ENCODE measurements at places on chromosomes 1 and 21.

DNA sequence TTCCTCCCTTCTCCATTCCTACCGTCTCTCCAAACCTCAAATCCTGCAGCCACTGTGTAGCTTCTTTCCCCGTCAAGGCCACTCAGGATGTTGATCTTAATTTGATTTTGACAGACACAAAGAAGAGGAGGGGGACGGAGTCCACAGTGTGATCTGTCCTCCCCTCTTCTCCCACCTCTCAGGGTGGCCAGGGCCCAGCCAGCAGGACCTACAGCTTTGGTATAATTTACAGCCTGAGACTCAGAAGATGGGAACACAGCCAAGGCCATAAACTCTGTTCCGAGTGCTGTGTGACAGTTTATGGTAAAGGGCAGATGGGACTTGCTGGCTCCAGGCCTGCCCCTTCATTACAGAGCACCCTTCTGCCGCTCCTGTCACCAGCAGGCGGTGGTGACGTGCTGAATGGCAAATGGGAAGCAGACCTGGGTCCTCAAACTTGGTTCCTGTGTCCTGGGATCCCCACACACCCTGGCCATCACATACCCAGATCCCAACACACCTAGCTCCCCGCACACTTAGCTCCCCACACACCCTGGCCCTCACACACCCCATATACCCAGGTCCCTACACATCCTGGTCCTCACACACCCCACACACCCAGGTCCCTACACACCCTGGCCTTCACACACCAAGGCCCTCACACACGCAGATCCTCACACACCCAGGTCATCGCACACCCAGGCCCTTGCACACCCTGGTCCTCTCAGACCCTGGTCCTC, 71.6 kb downstream of the CD2 start:
- no peak for DNase-seq

- no peak for DNase-seq
Measured at GRCh38 chr1:41902664-41903063, 16.1 kb downstream of the HIVEP3 start.

DNA sequence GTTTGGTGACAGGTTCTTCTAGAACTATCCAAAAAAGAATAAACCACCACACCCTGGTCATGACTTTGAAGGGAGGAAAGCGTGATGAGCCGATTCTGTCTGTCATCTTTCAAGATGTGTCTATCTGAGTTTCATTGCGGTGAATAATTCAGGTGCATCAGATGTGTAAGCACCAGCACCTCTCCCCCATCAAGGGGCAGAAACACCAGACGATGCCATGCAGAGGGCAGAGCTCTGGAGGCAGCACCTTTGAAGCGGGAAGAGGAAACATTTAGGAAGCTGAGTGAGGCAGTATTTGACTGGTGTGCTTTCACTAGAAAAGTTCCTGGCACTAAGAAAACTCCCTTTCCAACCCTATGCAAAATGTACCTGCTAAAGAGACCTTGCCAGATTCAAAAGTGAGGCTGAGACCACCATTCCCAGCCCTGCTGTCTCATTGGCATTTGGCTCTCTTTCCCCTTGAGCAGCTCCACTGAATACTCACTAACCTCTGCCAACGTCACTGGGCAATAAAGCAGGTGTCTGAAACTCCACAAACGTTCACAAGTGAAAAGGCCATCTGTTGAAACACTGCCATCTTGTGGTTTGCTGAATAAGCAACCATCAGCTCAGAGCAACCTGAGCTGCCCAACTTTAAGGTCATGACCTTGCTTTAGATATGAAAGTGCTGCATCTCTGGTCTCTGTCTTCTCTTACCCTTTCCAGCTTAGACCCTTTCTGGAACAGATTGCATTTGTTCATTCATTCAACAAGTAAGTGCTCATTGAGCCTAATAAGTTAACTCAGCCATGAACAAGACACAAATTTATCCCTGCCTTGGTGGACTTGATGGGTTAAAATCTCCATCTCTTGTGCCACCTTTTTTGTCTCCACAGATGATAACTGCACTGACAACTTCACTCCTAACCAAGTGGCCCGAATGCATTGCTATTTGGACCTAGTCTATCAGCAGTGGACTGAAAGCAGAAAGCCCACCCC, 228.6 kb downstream of the PAPPA2 start:
- DNase-seq: peak; percentile 6

GRCh38 chr1:105591681-105592080, 1464.8 kb upstream of the PRMT6 start:
- DNase-seq: no peak

GRCh38 chr1:103461161-103462105, 64.1 kb upstream of the RNPC3 start:
- DNase-seq: no peak

DNA sequence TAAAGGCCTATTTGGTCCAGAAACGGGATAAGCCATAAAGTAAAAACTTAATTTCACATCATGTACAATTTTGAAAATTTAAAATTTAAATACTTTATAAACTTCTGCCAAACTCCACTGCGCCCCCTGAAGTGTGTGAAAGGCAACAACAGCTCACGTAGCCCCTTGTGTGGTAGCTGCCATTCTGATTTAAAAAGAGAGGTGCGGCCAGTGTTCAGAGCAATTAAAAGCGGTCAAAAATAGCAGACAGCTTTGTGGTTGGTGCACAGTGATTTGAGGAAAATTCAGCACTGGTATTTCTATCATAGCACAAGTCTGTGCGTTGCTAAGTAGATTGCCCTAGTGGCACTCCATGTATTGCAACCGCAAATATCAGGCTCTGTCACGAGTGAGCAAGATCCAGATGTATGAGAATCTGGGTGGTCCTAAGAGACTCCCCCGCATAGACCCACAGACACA, 122.5 kb downstream of the ATG4C start:
- DNase-seq: no peak

- no peak for DNase-seq
Measured at GRCh38 chr1:208544794-208545193, 300.6 kb upstream of the PLXNA2 start.

DNA sequence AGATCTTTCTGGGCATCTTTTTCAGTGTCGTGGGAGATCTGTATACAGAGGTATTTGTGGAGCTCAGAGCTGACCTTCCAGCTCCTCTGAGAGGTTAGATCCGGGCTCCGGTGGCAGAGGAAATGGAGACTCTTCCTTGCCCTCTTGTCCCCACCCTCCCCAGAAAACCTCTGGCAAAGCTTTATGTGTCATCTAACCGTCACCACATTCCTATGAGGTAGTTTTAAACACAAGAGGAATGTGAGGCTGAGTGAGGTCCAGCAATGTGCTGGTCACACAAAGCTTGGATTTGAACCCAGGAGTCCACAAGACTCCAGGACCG, 1.2 kb downstream of the CD160 start:
- peak; percentile 59 for DNase-seq

DNA sequence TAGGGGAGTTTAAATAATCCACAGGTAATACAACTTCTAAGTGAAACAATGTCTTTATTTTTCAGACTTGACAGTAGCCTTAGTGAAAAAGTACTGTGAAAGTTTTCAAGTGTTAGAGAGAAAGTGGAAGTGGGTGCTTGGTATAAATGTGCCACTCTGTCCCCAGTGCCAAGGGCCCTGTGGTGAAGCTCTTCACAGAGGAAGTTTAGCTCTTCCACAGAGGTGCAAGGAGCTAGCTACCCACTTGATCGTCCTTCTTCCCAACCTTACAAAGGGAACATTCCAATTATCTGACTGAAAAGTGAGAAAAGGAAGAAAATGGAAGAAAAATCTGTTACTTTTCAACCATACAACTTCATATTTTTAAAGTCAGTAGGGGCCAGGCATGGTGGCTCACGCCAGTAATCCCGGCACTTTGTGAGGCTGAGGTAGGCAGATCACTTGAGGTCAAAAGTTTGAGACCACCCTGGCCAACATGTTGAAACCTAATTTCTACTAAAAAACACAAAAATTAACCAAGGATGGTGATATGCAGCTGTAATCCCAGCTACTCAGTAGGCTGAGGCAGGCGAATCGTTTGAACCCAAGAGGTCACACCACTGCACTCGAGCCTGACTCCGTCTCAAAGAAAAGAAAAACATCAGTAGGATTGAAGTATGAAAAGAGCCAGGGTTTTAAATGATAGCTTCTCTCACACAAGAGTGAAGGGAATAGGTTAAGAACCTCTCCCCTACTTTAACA, 41.0 kb upstream of the PTPRC start:
- no peak for DNase-seq

DNA sequence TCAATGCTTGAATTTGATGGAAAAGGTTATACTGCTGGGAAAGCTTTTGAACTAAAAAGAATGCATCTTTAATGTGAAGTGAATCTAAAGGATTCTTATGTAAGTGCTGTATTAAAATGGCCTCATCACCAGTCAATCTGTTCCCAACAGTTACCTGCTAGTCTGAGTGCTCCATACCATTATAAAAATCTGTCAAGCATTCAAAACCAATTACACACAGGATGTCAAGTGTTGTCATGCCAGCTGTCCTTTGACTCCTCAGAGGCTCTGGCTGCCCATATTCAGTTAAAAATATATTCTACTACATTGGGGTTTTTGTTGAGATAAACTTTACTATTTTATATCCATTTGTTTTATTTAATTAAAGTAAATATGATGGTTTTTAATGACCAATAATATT, 1587.7 kb downstream of the AMY1C start:
- no peak for DNase-seq

GRCh38 chr1:177469519-177469918, 298.8 kb downstream of the BRINP2 start:
- no peak for DNase-seq

DNA sequence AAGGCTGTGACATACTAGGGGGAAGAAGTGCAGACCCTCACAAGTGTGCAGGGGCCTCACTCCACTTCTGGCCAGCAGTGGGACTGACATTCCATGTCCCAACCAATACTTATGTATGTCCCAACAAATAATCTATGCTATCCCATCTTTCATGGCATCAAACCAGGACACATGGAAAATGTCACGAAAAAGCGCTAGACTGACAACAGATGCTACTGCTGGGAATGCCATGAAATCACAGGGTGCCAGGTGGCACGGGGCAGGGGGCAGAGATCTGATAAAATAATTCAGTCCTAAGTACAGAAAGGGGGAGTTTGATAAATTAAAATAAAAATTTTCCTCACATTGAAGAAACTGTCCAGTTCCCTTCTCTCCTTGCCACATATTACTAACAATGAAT, 27.6 kb upstream of the BCAS2 start:
- DNase-seq: no peak

- DNase-seq: no peak
Measured at GRCh38 chr1:51574796-51575195, 42.1 kb upstream of the OSBPL9 start.

DNA sequence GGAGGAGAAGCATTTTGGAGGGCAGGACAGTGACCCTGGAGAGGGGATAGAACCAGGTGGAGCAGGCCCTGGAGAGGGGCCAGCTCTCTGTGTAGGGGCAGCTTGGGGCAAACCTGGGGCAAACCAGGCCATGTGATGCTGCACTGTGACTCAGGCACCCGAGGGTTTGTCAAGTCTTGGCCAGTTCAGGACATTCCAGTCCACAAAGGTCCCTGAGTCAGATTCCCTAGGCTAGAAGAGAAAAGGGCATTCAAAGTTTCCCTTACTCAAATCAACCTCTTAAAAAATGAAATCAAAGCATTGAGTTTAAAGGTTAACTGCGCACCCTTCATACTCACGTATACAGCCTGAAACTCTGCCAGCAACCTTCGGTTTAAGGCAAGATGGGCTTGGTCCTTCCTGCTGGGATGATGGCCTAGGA, 25.2 kb upstream of the PLA2G2C start:
- no peak for DNase-seq

DNA sequence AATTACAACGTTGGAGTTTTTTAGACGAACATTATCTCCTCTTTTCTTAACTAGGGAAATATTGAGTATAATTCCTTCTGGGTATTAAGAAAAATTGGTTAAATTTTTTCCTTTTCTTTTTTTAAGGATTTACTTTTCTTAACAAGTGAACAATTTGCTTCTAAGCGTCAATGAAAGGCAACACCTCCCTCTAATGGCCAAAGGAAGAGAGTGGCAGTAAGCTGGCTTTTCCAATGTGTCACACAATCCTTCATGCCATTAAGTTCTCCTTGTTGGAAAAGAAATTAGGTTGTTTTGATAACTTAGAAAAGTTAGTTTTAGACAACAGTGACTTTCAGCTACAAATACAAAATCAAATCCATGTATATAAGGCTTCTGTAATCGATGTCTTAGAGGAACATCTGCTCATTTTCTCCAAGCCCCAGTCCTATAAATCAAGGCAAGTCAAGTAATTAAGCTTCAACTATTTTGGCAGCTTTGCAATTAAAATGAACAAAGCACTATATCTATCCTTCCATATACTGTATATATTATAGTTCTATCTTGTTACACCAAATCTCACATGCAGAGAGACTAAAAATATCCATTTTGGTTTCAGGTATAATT, 62.8 kb downstream of the EDEM3 start:
- peak; percentile 3 for DNase-seq

DNA sequence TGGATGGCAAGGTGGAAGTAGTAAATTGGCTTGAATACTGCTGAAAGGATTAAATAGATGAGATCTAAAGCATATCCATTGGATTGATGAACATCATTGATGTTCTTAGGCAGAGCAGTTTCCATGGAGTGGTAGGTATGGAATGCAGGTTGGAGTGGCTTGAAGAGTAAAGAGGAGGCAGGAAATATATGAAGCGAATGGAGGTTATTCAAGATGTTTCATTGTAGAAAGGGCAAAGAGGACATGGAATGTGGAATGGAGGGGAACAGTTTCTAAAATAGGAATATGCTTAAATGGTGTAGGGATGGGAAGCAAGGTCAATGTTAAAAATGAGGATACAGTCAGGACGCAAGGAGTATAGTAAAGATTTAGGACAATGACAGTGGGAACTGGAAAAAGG, 6.1 kb downstream of the OSBPL9 start:
- DNase-seq: no peak

DNA sequence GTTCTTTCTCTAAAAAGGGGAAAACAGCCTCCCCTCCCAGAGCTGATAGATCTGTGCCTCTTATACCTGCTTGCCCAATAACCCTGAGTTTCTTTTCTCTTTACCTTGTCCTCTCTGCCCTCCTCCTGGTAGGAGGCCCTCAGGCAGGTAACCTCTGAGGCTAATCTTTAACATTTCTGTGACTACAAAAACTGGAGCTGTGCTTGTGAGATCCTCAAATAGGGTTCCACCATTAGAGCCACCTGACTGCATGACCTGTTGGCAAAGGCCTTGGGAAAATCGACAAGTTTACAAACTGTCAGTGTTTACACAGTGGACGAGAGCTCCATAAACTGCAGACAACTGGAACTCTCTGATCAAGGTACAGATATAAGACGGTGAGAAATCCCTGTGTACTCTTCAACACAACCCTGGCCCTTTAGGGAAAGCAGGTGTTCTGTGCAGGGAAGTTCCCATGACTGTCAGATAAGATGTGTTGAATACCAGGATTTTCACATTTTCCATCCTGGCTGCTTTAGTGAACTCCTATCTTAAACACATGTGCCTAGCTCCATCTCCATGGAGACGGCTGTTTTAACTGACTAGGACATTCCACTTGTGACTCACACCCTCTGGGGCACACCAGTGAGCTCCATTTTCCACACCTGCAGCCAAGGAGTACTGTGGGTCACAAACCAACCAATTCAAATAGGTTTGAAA, 38.3 kb downstream of the ECE1 start:
- DNase-seq: peak; percentile 74

- DNase-seq: peak; percentile 87
Measured at GRCh38 chr1:67618285-67619018, 66.5 kb upstream of the GADD45A start.

GRCh38 chr1:177181631-177182291, 11.0 kb downstream of the BRINP2 start:
- DNase-seq: no peak

- no peak for DNase-seq
Measured at GRCh38 chr1:84720221-84720780, 30.0 kb upstream of the SSX2IP start.

- peak; percentile 7 for DNase-seq
Measured at GRCh38 chr1:216847397-216848036, 124.3 kb upstream of the ESRRG start.
